ENCODE measurements at places on chromosomes 16 and 17.

DNA sequence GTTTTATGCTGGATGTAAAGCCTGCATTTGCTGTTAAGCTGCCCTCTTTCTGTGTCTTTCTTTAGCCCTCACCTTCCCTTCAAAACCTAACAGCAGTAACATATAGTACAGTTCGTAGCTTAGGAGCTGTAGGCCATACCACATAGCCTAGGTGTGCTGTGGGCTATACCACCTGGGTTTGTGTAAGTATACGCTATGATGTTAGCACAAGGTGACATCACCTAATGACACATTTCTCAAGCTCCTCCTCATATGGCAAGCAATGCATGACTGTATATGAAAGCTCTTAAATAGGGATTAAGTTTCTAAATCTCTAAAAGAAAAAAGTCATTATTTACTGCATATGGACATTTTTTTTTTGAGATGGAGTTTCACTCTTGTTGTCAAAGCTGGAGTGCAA, 57.8 kb upstream of the TMEM97 start:
- DNase-seq: no peak

DNA sequence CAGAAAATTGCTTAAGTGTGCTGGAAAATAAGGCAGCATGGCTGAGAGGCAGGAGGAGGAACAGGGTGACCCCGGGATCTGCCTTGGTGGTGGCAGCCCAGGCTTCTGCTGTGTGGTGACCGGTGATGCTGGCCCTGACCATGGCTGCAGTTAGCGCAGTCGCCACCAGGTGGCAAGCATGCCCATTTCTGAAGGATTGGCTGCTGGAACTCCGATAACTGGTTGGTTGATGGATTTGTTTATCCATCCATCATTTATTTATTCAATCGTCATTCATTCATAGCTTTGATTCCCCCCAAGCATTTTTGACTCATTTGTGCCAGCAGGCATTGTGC, 29.1 kb upstream of the ITGA3 start:
- DNase-seq: peak; percentile 81

DNA sequence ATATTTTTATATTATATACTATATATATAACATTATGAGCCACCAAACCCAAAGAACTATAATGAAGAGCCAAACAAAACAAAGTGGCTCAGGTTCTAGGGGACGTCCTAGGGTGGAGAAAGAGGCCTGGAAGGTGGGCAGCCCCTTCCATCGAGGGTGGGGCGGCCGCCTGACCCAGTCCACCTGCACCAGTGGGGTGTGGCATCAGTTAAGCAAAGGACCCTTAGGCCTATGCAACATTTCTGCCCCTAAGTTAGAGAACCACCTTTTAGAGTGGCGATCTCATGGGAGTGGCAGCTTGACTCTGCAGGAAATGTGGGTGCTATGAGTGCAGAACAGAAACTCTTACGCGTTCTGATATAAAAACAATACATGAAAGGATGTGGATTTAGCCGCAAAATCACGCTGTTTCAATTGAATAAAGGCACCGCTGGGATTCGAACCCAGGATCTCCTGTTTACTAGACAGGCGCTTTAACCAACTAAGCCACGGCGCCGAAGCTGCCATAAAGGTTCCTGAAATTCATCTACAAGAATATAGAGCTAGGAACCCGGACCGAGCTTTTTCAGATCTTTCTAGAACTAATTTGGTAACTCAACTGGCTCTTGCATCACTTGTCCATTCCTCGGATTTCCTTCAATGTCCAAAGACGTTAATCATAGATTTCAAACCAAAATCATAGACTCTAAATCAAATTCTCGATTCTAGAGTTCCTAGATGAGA, 15.6 kb upstream of the AURKB start:
- peak; percentile 67 for DNase-seq

DNA sequence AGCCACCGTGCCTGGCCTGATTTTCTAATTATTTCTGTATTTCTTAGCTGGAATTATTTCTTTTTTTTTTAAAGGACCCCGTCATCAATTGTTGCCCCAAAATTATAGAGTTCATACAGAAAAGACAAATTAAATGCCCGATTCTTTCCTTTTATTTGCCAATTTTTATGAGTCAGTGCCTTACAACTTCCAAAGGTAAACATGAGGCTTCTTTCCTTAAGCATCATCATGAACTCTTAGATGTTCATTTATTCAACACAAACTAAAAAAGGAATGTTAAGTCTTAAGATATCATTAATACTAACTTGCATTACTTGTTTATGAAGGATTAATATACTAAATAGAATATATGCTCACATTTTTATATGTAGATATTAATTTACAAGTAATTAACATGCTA, 7.2 kb upstream of the ARHGDIA start:
- DNase-seq: no peak

- DNase-seq: no peak
These were observed 19.3 kb downstream of the DBNDD1 start for GRCh38 chr16:89999831-90000574.

GRCh38 chr17:77782201-77782600, 176.3 kb upstream of the TNRC6C start:
- DNase-seq: no peak

GRCh38 chr17:77312786-77313599, 172.2 kb downstream of the SEC14L1 start:
- no peak for DNase-seq

DNA sequence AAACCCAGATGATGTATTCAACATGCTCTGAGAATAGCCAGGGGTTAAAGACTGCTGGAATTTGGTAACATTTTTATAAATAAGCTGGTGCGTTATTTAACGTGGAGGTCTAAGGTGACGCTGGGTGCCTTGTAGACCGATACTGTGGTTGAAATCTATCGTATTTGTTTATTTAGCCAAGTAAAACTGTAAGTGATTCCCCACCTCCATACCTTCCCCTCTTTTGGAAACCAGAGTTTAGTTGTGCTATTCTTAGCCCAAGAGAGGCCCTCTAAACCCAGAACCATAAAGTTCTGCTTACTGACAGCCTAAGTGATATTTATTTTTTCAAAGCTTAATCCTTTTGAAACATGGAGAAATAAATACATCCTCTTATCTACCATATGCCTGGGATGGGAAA, 744.5 kb downstream of the WWOX start:
- no peak for DNase-seq

- DNase-seq: peak; percentile 51
These were observed 14.3 kb upstream of the DYNLRB2 start for GRCh38 chr16:80526418-80527061.

- DNase-seq: no peak
These were observed 1.5 kb downstream of the MXRA7 start for GRCh38 chr17:76709077-76709950.

GRCh38 chr17:83013779-83014117, 65.7 kb upstream of the METRNL start:
- no peak for DNase-seq

DNA sequence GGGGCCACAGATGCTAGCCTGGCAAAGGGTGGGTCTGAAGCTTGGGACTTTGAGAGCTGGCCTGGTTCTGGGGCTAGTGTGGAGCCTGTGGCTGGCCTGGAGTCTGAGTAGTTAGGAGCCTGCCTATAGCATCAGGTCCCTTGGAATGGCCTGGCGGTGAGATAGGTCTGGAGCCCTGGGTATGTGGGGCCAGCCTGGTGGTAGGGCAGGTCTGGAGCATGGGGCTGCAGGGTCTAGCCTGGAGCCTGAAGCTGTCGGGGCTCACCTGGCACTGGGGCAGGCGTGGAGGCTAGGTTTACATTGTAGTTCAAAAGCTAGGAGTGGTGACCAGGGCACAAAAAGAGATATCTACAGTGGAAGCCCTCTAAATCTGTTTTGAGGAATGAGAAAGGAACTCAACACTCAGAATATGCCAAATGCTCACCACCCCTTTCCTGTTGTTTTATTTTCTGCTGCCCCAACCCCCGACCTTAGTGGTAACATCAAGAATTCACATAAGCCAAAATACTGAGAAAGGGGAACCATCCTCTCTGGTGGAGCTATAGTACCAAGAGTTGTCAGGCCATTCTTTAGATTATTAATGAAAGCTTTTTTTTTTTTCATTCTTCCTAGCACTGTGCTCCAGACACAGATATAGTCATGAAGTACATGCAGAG, 100.3 kb downstream of the TANC2 start:
- no peak for DNase-seq

DNA sequence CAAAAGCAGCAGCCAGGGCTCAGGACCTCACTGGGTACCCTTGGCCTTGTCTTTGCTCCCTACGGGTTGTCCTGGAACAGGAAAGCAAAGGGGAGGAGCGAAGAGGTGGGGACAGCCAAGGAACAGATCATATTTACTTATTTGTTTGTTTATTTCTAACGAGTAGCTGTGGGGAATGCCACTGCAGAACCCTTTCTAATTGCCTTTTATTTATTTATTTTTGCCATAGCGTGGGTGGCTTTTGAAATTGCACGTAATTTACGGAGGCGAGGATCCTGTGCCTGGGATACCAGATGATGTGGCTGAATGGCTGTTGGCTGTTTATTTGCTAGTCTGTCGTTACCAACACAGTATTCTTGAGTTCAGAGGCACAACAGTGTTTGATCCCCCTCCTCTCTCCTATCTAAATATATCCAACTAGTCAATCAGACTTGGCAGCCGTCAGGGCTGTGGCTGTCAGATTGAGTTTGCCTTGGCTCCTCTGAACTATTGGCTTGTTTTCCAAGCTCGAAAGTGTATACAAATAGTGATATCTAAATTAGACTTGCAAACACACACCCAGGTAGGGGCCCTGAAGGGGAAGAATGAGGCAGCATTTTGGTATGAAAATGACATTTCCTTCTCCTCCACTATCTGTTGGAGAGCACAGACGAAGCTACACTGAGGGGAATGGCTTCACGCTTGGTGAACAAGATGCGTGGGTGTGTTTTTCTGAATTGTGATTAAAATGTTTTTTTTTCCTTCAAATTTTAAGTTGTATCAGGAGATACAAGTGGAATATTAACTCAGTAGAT, 110.4 kb downstream of the MSI2 start:
- DNase-seq: no peak

- no peak for DNase-seq
These were observed 100.0 kb upstream of the MED13 start for GRCh38 chr17:62164747-62165722.

DNA sequence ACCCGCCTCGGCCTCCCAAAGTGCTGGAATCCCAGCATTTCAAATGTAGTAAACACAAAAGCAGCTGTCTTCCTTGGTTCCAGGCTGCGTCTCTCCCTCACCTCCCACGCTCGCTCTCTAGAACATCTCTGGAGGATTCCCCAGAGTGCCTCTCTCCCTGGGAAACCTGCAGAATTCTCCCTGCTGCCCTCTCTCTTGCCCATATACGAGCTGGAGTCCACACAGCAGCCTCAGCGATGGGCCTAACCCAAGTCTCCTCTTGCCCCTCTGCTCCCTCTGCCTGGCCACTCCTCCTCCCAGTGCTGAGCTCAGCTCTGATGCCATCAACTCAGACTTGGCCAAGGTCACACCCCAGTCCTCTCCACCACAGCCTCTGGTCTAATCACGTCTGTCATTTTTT, 10.6 kb downstream of the GPRC5B start:
- no peak for DNase-seq

DNA sequence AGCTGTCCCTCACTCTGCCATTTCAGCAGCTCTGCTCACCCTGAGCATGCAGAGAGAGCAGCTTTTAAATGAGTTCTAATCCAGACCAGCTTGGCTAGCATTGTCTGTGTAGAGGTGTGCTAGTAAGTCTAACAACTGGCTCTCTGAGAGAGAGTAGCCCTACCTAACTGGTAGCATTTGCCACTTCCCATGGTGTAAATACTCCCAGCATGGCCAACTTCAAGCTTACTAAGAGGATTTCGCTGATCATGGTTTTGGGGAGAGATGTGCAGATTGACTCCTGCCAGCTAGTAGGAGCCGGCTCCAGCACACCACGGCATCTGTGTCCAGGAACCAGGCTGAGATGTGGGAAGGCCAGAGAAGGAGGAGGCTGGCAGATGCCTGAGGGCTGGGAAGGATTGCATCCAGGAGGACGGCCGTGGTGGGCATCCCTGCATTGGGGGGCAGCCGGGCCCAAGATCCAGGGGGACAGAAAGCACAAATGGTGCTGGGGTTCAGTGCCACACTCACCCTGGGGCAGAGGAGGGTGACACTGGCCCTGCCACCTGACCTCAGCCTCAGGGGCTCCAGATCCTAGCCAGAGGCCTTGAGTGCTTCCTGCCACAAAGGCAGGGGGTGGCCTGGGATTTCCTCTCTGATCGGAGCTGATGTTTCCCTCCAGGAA, 394.9 kb upstream of the TNRC6C start:
- no peak for DNase-seq

- DNase-seq: no peak
These were observed 26.9 kb upstream of the ZC3H18 start for GRCh38 chr16:88543230-88543813.

- no peak for DNase-seq
These were observed 75.1 kb upstream of the C17orf78 start for GRCh38 chr17:37300683-37301082.

- no peak for DNase-seq
These were observed 108.5 kb upstream of the CHMP6 start for GRCh38 chr17:80882926-80883685.

DNA sequence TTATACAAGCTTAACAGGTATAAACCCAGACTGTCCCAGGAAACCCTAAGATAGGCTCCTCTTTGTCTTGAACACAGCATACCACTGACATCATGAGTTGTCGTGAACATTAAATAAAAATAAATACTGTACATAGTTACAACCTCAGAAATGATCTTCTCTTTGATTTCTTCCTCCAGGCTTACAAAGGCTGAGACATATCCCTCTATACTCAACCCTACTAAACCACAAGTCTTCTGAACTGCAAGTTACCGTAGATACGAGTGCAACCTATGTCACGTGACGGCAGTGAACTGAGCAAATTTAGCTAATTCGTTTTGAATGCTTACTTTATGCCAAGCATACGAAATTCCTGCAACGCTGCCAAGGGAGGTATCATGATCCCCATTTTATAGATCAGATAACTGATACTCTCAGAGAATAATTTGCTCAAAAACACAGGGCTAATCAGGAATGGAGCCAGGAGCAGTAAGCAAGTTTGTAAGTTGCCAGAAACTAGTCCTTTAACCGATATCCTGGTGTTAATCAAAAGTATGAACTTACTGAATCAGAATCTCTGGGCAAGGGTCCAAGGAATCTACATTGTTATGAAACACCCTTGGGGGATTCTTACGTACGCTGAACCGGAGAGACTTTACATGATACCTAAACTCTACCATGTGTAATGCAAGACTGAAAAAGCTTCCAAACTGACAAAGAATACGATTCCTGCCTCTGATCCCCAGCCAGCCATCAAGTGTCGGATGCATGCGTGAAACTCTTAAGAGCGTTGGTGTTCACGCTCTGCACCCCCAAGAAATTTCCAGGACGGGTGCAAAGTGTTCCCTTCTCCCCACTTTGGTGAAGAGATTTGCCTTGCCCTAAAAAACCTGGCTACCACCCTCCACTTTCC, 106.2 kb downstream of the XYLT1 start:
- peak; percentile 49 for DNase-seq

DNA sequence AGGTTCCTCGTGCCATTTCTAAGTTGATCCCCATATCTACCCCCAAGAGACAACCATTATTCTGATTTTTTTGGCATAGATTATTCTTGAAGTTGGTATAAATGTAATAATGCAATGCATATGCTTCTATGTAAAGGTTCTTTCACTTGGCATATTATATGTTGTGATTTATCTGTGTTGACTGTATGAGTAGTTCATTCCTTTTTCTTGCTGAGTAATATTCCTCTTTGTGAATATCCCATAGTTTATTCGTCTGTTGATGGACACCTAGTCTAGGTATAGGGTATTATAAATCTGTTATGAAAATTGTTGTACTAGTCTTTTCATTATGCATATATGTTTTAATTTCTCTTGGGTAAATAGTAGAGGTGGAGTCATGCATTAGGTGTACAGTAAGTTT, 36.6 kb downstream of the TANC2 start:
- no peak for DNase-seq

GRCh38 chr17:67499685-67500084, 122.6 kb downstream of the PITPNC1 start:
- no peak for DNase-seq

- no peak for DNase-seq
These were observed 70.2 kb downstream of the SNX11 start for GRCh38 chr17:48177816-48178215.

Measured in activated CD4-positive, alpha-beta T cell treated with anti-CD3 and anti-CD28 coated beads, Interleukin-2, amount 50 U/mL, for 1 hour (primary cell).